T-helper 2 cell (primary cell): ENCODE measurements at places on chromosomes 7 and 10.

DNA sequence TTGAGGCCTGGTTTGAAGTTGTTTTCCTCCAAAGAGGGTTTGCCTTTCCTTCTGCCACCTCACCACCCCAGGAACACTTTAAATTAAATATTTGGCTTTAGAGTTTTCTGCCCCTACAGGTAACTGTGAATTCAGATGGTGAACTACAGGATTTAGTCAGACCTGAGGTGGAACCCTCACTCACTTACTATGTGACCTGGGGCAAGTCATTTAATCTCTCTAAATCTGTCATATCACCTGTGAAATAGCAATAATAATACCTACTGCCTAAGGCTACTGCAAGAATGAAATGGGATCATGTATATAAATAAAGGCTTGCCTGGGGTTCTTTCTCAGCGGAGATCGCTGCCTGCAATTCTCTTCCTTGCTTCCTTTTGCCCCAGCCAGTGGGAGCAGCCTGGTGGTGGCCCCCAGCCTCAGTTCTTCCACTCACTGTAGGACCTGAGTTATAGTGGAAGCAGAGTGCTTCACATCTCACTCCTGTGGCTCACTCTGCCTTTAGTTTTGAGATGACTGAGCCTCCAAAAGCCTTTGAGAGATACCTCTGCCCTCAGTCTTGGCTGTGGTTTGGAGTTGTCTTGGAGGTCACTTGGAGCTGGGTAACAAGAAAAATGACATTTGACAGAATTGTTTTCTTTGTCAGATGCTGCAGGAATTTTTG, 6.1 kb upstream of the ANKRD2 start:
- peak; percentile 34 for DNase-seq

GRCh38 chr10:115129752-115130151, 36.6 kb downstream of the ATRNL1 start:
- no peak for DNase-seq

DNA sequence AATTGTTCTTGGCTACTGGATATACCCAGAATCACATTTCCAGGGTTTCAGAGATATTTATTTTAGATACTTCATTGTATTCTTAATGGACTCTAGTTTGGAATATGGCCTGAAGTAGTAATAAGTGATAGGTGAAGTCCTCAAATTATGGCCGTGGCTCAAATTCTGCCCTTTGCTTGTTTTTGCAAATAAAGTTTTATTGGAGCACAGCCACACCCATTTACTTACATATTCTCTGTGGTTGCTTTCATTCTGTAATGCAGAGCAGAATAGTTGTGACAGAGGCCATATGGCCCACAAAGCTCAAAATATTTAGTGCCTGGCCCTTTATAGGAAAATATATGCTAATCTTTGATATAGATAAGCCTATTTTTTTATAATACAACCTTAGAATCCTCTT, 19.5 kb downstream of the ANLN start:
- no peak for DNase-seq

GRCh38 chr10:68647672-68648341, 73.2 kb upstream of the CCAR1 start:
- no peak for DNase-seq

DNA sequence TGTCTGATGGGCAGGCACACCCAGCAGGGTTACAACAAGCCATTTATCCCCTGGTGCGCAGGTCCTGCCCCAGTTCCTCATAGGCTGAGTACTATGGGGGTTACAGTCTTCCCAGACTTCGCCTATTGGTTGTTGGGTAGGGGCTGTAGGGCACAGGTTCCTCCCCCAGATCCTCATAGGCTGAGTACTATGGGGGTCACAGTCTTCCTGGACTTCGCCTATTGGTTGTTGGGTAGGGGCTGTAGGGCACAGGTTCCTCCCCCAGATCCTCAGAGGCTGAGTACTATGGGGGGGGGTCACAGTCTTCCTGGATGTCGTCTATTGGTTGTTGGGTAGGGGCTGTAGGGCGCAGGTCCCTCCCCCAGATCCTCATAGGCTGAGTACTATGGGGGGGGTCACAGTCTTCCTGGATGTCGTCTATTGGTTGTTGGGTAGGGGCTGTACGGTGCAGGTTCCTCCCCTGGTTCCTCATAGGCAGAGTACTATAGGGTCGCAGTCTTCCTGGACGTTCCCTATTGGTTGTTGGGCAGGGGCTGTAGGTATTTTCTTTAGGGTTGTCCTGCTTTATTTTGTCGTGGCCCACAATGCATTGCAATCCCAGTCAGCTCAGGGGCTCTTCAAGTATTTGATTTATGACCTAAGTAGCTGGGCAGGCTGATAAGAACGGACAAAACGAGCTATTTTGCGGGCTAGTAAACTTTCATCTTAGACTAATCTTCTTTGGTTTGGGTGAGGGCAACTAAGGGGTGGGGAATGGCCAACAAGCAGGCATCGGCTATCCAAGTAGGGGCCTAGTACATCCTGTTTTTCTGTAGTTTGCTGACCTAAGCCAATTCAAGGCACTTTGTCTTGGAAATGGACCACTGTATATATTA, 3.4 kb downstream of the LRRC27 start:
- DNase-seq, result no peak

GRCh38 chr10:131271195-131271880, 40.2 kb downstream of the TCERG1L start:
- no peak for DNase-seq

- no peak for DNase-seq
Measured at GRCh38 chr10:30813872-30814481, 184.4 kb upstream of the LYZL2 start.

- DNase-seq, result no peak
Measured at GRCh38 chr10:34148305-34148657, 666.8 kb downstream of the PARD3 start.

DNA sequence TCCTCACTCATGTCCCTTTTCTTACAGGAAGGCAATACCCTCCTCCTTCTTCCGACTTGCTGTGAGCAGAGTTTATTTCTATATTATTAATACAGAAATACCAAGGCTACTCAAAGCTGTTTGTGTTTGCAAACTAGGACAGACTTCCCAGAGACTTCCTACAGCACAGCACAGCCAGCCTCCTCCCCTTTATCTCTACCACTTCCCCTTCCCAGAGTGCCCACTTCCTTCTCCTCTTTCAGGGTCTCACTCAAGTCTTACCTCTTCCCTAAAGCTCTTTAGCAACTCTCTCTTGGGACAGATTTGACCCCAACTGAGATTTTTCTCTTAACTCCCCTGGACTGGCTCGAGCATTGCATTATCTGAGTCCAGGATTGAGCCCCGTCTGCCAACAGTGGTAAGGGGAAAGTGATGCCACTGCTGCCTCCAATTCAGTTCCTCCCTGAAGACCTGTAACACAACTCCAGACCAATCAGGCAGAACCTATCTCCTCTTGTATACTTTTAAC, 5.5 kb upstream of the LRGUK start:
- DNase-seq, result no peak

- no peak for DNase-seq
Measured at GRCh38 chr7:30557245-30557644, 37.4 kb upstream of the GARS1 start.

DNA sequence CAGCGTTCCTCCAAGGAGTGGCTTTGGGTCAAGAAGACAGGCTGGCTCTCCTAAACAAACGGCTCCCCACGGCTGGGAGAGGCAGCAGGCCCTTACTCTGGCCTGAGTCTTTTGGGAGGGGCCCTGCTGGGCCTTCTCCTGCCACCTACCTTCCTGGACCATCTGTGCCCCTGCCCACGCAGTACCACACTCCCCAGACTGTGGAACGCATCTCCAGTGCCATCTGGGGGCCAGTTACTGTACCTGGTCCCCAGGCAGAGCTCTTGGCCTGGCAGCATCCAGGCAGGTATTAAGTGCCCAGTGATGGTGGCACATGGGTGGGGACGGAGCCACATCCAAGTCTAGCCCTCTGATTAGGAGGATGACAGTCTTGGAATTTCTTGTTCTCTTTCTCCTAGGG, 14.4 kb downstream of the ALKBH4 start:
- DNase-seq, result peak; percentile 25

- DNase-seq, result no peak
Measured at GRCh38 chr7:110568388-110568787, 522.5 kb upstream of the LRRN3 start.

GRCh38 chr7:151411551-151411950, 1.7 kb upstream of the WDR86 start:
- DNase-seq, result no peak

DNA sequence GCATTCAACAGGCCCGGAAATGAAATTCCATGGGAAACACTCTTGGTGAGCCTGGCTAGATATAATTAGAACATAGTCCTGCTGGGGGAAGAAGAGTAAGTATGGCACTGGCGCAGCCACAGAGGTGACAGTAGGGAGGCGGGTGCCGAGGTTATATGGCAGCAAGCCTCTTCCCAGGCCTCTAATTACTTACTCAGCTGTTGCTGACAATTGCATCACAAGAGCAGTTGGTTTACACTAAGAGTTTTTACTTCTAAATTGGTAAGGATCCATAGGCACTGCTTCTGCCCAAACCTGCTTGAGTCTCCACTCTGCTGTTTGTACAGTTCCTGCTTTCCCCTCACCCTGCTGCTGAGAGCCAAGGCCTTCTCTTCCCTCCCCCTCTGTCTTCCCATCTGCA, 93.3 kb upstream of the DUSP5 start:
- no peak for DNase-seq

DNA sequence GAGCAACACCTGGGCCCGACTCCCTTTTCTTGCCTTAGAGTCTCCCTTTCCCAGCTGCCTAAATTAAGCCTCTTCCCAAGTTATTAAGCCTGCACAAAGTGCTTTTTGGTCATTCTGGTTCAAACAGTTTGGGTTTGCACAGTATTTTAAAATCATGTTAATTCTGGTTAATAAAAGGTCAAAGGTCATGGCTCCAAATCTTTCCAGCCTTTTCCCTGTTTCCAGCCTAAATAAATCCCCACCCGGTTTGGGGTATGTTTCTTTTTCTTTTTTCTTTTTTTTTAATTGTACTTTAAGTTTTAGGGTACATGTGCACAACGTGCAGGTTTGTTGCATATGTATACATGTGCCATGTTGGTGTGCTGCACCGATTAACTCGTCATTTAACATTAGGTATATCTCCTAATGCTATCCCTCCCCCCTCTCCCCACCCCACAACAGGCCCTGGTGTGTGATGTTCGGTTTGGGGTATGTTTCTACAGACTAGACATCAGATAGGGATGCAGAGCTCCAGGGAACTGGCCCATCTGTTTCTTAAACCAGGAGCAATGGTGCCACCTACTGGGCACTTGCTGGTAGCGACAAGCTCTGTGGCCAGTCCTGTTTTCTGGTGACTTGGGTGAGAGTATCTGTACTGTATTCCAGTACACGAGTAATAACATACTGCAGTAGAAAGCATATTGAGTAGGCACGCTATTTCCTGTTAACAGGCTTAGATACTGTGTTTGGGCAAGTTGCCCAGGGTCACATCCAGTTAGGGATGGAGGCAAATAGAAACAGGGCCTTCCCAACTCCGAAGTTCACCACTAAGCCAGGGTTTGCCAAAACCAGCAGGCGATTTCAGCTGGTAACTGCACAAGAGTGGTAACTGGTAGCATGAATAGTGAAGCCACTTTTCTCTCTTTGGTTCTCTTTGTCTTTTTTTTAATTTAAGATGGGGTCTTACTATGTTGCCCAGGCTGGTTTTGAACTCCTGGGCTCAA, 60.6 kb upstream of the TRIM8 start:
- DNase-seq, result peak; percentile 49

DNA sequence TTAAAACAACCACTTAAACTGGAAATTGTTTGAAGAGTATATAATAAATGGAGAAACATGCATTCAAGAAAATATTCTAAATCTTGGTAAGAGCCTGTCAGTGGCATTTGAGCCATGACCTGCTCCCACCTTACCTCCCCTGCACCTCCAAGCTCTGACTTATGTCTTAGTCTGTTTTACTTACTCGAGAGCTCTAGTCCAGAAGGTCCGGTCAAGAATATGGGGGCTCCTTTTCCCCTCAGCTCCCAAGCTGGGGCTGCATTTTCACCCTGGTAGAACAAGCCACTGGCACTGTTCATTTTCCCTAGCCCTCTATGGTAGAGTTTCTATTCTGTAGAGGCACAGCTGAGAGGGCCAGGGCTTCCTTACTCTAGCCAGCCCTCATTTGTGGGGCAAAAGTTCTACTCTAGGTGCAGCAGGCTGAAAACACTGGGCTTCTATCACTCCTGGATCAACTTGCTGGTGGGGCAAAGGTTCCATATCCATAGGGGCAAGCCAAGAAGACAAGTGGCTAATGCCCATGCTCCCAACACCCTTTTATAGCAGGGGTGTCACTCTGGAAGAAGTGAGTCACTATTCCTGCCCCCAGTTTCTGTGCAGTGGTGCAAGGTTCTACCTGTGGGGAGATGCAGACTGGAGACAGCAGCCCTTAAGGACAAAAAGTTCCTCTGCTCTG, 40.6 kb downstream of the ZNF438 start:
- DNase-seq, result no peak

DNA sequence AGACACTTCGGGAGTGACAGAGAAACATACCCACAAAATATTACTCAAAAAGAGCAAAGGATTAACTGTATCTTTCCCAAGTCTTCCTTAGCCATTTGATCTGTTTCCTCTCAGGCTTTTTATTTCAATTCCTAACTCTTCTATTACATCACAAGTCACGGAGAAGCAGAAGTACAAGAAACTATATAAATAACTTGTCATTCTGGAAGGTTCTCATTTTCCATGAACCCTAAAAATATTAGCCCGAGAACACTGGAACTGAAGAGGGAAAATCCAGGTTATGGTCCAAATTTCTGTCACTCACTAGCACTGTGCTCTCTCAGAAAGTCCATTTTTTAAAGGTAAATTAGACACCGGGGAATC, 98.0 kb downstream of the GRB10 start:
- DNase-seq, result no peak

GRCh38 chr10:90319188-90319914, 538.5 kb downstream of the HTR7 start:
- no peak for DNase-seq

- no peak for DNase-seq
Measured at GRCh38 chr10:125158601-125159485, 1.5 kb downstream of the CTBP2 start.

GRCh38 chr10:128487517-128487916, 361.3 kb upstream of the MKI67 start:
- DNase-seq, result no peak

- DNase-seq, result no peak
Measured at GRCh38 chr7:100785878-100786277, 41.4 kb downstream of the EPHB4 start.

DNA sequence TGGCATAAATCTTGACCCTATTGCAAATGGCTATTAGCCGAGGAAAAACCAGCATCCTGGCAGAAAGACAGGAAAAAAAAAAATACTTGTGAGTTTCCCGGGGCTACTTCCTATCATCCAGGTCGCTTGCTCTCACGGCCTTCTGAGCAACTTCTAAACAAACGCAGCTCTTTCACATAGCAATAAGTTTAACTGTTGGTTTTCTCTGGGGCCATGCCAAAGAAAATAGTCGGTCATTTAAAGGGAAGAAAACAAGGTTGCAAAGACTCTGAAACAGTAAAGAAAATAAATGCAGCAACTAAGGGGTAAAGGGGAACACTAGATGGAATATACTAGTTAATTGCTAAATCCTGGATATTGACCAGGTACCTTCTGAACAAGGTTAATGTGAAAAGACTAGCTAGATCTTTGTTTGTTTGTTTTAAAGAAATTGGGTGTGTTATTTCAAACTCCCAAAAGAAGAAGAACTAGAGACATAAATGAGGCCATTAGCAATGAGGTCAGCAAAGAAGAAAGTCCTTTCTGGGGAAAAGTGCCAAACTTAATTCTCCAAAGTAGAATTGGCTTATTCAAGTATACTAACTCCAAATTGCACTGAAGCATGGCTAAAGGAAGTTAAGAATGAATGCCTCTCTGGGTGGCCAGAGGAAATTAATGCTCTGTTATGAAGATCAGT, 54.2 kb downstream of the SLC39A12 start:
- DNase-seq, result no peak
